SK-N-SH (cell line): ENCODE measurements at places on chromosomes 5 and 9.

GRCh38 chr5:2901511-2901910, 150.0 kb upstream of the IRX2 start:
- DNase-seq: no peak

DNA sequence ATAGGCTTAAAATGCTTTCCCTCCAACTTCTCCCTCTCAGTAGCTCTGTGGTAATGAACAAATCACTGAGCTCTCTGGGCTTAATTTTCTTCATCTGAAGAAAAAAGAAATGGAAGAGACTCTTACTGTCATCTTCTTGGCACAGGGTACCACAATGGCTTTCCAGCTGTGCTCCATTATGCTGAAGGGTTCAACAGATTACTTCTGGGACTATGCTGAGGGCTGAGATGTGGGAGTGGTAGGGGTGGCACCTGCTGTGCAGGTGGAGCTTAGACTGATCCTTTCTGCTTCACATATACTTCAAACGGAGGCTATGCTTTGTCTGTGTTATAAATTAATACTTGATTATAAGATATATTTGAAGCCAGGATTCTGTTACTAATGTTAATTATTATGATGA, 840.2 kb upstream of the C9orf72 start:
- DNase-seq: no peak

GRCh38 chr5:92777421-92777820, 803.6 kb downstream of the NR2F1-AS1 start:
- no peak for DNase-seq

DNA sequence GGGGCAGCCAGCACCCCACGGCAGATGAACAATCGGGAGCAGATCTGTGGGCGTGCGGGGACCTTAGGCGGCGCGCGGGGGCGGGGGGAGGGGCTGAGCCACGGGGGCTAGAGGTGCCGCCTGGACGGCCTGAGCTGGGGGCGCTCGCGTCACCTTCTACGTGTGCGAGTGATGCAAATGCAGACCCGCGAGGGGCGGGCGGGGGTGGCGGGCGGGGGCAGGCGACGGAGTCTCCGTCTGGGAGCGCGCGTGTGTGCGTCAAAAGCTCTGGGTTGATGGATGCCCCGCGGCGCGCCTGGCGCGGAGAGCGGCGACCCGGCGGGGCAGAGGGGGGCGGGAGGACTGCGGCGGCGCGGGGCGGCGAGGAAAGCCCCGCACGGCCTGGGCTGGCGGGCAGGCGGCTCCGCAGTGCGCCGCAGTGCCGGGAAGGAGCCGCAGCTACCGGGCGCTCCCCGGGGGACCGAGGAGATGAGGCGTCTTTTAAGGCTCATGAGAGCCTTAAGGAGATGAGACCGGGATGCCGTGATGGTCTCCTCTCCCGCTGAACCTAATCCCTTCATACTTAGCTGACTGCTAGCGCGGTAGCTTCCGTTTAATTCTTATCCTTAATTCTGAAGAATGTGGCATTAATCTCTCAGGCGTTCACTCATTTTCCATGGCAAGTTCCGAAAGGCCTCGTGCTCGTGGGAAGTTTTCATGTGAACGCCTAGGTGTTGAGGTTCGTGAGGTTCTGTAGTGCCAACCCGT, 1.5 kb downstream of the SV2C start:
- DNase-seq: peak; percentile 92

- no peak for DNase-seq
These were observed 98.3 kb downstream of the UGCG start for GRCh38 chr9:111994831-111995458.

- peak; percentile 45 for DNase-seq
These were observed 8.6 kb downstream of the KLHL9 start for GRCh38 chr9:21326526-21327139.

DNA sequence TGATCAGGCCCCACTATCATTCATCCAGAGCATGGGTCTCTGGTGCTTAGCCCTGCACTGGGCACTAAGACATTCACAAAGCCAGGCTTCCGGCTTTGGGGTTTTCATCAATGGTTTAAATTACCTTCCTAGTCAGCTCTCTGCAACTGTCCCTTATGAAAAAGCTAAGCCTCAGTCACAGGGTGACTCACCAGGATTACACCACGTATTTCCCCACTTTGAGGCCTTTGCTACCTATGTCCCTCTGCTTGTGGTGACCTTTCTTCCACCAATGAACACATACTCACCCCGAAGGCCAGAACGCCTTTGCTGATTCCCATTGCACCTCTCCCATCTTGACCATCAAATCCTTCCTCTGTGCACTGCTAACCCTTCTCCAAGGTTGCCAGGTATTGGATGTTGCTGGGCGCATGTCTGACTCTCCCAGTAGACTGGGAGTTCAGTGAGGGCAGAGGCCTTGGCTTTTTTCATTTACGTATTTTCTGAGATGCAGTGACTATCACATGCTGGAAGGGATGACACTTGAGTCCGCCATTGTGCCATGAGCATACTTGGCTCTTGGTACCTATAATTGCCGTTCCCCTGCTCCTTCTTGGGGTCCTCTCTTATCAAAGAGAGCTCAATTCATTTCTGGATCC, 58.7 kb upstream of the TNFSF8 start:
- DNase-seq: no peak

- no peak for DNase-seq
These were observed 100.3 kb downstream of the MRPS30 start for GRCh38 chr5:44909004-44909403.

- DNase-seq: no peak
These were observed 23.8 kb downstream of the NPR3 start for GRCh38 chr5:32734827-32735378.

DNA sequence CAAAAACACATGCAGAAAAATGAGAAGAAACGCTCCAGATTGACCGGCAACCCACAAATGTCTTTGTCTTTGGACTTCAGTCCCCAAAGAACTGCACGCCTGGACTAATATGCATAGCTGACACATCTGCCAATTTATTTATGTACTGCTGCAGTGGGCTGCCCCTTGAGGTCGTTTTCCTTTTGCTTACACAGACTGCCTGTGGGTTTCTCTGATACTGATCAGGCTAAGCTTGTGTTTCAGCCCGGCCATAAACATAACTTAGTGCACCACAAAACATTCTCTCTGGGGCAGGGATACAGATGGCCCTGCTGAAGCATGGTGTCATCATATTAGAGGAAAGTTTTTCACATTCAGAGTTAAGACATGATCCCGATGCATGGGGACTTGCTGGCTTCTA, 75.4 kb downstream of the NUDT12 start:
- DNase-seq: peak; percentile 43

GRCh38 chr9:127694890-127695720, 11.7 kb upstream of the CFAP157 start:
- DNase-seq: no peak

DNA sequence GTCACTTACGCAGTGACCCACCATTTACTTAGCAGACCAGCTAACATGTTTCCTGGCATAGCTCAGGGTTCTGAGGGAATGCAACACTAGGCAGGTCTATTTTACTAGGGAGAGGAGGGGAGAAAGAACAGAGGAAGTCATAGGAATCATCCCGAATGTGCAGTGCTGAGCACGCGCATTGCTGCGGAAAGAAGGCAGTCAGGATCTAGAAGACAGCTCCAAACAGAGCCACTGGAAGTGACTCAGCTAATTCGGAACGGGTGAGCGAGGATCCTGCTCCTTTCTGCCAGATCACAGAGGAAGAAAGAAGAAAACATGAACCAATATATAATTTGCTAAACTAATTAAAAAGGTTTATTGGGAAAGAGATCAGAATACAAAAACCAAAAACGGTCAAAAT, 339.8 kb downstream of the EFNA5 start:
- DNase-seq: no peak

DNA sequence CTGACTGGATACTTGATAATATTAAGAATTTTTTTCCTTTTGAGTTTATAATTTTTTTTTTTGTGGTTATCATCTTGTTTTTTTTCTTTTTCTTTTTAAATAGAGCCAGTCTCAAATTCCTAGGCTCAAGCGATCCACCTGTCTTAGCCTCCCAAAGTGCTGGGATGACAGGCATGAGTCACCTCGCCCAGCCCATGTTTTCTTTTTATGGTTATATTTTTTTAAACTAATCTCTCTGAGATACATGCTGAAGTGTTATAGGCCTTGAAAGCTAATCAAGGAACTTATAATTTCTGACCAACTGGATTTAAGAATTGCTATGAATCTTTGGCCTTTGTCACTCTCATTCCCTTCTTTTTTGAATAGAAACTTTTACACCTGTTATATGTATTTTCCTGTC, 6.8 kb upstream of the AMACR start:
- DNase-seq: no peak

DNA sequence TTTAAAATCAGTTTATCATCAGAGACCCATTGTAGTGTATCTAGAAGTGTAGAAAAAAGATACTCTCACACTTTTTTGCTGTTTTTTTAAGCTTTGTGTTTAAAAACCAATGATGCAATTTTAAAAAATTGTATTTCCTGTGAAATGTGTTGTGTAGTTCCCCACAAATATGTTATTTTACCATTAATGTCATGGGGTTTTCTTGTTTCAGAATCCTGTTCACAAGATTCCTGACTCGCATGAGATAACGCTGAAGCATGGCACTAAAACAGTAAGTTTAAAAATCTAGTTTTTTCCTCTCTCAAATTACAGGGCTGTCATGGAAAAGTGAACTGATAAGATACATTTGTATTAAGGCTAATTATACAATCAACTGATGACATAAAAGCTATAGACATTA, 58.6 kb downstream of the WDR70 start:
- no peak for DNase-seq

GRCh38 chr5:126253406-126253805, 169.8 kb upstream of the GRAMD2B start:
- no peak for DNase-seq

GRCh38 chr5:128084228-128085167, 932 bp downstream of the SLC12A2 start:
- DNase-seq: peak; percentile 52

GRCh38 chr9:93156475-93157008, 22.5 kb upstream of the NINJ1 start:
- no peak for DNase-seq

- DNase-seq: no peak
These were observed 44.6 kb upstream of the ELL2 start for GRCh38 chr5:96006291-96006690.

- no peak for DNase-seq
These were observed 38.9 kb upstream of the CTXN3 start for GRCh38 chr5:127609957-127610356.

GRCh38 chr9:68981789-68982188, 32.1 kb downstream of the PRKACG start:
- no peak for DNase-seq

DNA sequence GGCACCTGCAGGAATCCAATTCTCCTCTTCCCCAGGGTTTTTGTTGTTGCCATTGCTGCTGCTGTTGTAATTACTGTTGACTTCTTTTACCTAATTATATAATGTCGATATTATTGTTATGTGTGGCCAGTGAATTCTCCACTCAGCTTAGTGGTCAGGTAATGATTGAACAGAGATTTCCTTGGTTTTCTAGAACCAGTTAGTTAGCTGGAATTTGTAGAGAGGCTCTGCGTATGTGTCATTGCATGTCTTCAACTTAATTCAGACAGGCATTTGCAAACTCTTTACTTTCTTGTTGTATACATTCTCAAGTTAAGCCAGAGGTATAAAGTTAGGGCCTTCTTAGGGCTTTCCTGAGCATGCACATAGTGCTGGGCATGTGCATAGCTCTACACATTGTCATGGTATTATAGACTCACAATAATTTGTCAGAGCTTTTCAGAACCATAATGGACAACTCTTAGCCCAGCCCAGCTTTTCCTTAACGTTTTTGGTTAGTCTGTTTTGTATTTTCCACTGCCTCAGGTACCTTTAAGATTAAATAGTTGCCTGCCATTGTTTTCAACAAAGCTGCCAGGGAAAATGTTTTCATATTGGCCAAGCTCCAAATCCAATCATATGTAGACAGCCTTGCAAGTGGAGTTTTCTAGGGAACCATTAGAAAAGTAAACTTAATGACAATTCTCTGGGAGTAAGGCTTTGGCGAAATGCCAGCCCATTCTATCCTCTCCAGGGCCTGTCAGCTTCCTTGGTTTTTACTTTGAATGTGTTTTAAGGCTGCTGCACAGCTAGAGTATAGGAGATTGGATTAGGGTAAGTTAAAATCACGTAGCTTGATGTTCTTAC, 68.1 kb downstream of the UBE2R2 start:
- peak; percentile 12 for DNase-seq

DNA sequence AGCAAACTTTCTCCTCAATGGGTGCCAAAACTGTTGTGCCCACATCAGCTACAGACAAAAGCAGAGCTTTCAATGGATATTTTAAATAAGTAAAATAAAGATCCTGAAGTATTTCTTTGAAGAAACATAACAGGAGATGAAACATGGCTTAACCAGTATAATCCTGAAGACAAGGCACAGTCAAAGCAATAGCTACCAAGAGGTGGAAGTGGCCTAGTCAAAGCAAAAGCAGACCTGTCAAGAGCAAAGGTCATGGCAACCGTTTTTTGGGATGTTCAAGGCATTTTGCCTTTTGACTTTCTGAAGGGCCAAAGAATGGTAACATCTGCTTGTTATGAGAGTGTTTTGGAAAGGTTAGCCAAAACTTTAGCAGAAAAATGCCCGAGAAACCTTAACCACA, 77.9 kb downstream of the ANXA1 start:
- DNase-seq: no peak

DNA sequence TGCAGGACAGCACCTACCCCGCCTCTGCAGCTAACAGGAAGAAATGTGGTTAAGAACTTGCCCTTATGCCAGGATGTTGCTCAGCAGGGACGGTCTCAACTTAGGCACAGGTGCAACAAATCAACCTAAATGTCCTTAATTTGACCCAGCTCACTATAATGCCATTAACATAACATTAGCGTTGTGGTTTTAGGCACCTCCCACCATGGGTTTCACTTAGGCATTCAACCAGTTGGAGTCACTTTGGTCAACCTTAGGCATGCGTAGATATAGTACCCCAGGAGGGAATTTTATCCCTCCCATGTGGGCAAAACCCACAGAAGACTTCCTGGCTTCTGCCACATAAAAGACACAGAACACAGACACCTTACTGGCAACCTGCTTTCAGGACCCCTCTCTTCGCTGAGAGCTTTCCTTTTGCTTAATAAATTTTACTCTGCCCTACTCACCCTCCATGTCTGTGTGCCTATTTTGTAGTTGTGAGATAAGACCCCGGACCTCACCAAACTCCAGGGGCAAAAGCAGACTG, 8.7 kb upstream of the ERAP1 start:
- DNase-seq: no peak

GRCh38 chr9:73753171-73753570, 601.5 kb downstream of the ANXA1 start:
- DNase-seq: no peak

DNA sequence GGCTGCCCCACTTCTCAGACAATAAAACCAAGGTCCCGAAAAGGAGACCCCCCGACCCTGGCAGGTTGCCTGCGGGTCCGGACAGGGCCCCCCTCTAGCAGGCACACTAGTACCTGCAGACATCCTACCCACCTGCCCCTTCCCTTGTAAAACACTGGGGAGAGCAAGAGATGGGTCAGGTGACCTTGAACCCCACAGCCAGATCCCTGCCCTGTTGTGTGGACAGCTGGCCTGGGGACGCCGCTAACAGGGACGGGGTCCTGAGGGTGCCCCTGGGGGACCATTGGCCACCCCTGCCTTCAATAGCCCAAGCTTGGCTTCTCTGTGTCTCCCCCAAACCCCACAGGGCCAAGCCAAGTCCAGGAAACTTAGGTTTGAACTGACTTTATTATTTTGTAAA, 45.0 kb upstream of the UBAC1 start:
- no peak for DNase-seq

- no peak for DNase-seq
These were observed 5.9 kb downstream of the NINJ1 start for GRCh38 chr9:93128011-93128714.
